Left renal cortex interstitium (tissue), 4 donors: ENCODE measurements at places on chromosomes 7 and 10. TPM values are rescaled to one million over a fixed set of nuclear protein-coding genes. Genes with fewer than 3 reads are reported as not detected.

The SLC26A5 gene
- polyA plus RNA-seq, result 0.22 TPM

The ATP6V0E2 gene
- 28.5 TPM for polyA plus RNA-seq

The MARVELD1 gene
- polyA plus RNA-seq, result 54.7 TPM

The CTAGE6 gene
- polyA plus RNA-seq, result not detected

The GPER1 gene
- 6.7 TPM for polyA plus RNA-seq

The SUN3 gene
- polyA plus RNA-seq, result 0.38 TPM

DNA sequence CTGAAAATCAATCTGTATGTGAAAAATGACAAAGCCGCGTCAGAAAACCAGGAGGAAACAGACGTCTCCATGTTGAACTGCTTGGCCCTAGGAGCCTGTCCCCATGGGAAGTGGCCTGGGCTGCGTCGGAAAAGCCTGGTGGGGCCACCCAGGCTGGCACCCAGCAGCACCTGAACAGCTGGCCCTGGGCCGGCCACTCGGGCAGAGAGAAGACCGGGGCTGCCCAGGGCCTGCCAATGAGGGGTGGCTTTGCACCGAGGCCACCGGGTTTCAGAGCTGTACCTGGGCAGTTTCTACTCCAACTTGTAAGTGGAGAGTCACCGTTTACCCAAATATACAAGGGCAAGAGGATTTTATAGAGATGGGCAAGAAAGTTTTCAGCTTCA, 1.1 kb upstream of the FUOM start:
- no peak for DNase-seq
